ENCODE measurements at places on chromosomes 7 and 10.

DNA sequence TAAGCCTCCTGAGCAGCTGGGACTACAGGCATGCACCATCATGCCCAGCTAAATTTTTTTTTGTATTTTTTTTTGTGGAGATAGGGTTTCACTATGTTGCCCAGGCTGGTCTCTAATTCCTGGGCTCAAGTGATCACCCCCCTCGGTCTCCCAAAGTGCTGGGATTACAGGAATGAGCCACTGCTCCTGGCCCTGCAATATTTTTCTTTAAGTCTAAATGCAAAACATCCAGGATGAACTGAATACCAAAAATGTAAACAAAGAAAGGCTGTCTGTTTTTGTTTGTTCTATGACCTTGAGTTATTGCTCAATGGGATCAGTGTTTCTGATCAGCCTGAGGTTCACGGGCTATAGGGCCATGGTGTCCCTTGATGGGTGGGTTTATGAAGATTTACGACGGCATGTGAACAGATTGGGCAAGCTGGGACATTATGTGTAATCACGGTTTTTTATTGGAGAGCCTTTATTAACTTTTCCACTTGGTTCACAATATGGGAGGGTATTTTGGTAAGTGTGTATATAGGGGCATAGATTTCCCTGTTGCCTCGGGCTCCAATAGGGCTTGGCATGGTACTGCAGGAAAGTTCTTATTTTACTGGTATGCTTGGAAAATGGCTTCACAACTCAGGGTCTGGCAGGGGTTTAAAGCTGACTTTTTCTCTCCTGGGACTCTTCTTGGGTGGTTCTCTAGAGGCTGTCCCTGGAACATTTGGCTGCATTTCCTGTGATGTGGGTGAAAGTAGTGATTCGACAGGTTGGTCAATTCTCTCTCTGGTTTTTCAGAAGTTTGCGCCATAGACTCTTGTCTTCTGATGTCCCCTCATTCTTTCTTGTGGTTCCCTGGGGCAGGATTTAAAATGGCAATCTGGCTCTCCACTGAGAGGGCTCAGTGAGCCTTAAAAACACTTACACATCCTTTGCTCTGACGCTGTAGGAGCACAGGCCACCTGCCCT lies 41.6 kb downstream of the MRPS33 start:
- DNase-seq = no peak

DNA sequence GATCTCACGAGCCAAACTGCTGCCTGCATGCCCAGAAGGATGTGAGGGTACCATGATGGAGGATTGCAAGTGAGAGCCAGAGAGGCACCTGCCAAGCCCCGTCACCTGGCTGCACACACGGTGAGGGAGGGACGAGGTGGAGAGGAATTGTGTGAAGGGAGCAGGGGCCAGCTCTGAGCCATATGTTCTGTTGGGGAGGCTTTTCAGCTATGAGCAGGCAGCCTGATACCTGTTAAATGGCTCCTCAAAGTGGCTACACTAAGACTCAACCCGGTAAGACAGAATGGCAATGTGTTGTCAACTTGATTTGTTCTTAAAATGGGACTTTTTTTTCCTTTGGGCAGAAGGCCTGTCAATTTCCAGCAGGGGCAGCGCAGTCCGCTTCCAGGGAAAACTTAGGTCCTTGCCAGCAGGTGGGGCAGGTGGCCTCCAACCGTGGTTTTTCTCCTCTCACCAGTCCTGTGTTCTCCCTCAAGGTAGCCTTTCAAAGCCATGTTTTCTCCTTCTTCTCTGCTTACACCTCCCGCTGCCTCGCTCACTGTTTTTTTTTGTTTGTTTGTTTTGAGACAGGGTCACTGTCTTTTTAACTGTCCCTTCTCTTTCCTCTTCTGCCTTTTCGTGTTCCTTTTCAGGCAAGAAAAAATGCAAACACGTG lies 57.7 kb upstream of the ZNRF2 start:
- no peak for DNase-seq

DNA sequence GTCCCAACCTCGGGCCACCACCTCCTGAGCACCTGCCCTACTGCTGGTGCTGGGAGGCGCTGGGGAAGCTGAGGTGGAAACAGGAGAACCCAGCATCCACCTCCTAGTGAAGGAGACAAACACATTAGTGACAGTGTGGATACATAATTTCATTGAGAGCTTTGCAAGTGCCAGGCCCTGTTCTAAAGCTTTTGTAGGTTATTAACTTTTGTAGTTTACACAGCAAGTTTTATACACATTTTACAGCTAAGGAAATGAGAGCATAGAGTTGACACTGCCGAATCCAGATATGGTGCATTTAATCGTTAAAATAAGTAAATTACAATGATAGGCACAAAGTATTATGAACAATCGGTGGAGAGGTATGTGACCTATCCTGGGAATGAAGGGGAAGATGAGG lies 466.1 kb upstream of the C7orf33 start:
- DNase-seq = no peak

DNA sequence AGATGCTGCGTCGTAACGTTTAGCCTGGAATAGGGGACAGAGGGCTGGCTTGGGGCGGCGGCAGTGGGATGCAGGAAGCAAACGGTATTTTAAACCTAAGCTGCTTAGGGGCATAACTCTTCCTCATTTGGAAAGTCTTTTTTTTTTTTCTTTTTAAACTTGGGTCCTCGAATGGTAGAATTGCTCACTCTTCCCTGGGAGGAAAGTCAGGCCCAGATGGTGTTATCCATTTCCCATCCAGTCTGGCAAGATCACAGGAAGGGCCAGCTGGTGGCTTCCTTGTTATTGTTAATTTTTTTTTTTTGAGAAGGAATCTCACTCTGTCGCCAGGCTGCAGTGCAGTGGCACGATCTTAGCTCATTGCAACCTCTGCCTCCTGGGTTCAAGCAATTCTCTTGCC lies 56.6 kb downstream of the TMEM209 start:
- no peak for DNase-seq
